ENCODE measurements at places on chromosomes 2 and 18.

DNA sequence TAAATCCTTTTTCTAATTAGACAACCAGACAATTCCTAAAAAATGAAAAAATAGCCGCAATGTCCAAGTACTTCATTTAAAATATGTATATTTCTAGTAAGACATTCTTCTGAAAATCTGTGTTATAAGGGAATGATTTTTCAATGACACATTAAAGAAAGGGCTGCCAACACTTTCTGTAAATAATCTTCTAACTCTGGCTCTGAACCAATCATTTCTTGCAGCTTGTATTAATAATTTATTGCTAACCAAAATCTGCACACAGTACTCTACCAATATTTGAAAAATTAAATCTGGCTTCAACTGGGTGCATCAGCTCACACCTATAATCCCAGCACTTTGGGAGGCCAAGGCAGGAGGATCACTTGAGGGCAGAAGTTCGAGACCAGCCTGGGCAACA is 8.3 kb downstream of the NFU1 start:
- no peak for DNase-seq

GRCh38 chr2:169105476-169105875 is 36.1 kb downstream of the DHRS9 start:
- no peak for DNase-seq

- no peak for DNase-seq
Observed at GRCh38 chr2:118814368-118814767, 33.1 kb downstream of the EN1 start.

- DNase-seq, result no peak
Observed at GRCh38 chr2:26582890-26583289, 58.3 kb downstream of the CIB4 start.

DNA sequence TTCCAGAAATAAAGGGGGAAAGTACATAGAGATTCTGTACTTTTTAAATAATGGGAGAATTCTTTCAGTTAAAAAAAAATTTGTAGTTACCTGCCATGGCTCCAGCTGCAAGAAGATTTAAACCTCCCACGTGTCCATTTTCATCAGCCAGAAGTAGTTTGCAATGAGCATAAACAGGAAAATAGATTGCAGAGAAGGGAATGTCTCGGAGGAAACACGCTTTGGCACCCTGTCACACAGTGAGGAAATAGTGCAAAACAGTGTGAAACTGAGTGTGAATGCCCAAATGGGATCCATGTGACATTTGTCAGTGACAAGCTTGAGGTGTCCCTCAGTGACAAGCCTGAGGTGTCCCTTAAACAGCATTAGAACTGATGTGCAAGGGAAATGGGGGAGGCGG is 102.7 kb downstream of the SLC25A12 start:
- DNase-seq, result no peak

DNA sequence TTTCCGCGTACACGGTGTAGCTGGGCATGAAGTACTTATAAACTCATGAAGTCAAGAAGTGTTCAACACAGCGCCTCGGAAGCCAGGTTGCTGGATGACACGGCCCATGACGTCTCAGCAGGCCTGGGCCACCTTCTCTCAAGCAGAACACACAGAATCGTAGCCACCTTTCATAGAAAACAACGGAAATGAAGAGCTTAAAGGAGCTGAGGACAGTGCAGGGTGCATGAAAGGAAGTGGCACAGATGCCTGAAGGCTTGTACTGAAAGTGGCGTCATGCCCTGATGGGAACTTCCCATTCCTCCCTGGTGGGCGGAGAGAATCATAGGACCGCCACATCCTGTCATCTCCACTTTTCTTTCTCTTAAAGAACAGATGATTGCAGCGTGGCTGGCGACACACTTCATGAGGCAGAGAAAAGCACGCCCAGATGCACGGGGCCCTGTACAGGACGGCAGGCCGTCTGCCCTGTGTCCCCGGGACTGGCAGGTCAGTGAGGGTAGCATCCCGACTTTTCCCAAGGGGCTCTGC is 31.1 kb downstream of the HDAC4 start:
- no peak for DNase-seq

GRCh38 chr2:124213977-124214587 is 189.0 kb downstream of the CNTNAP5 start:
- DNase-seq, result no peak

DNA sequence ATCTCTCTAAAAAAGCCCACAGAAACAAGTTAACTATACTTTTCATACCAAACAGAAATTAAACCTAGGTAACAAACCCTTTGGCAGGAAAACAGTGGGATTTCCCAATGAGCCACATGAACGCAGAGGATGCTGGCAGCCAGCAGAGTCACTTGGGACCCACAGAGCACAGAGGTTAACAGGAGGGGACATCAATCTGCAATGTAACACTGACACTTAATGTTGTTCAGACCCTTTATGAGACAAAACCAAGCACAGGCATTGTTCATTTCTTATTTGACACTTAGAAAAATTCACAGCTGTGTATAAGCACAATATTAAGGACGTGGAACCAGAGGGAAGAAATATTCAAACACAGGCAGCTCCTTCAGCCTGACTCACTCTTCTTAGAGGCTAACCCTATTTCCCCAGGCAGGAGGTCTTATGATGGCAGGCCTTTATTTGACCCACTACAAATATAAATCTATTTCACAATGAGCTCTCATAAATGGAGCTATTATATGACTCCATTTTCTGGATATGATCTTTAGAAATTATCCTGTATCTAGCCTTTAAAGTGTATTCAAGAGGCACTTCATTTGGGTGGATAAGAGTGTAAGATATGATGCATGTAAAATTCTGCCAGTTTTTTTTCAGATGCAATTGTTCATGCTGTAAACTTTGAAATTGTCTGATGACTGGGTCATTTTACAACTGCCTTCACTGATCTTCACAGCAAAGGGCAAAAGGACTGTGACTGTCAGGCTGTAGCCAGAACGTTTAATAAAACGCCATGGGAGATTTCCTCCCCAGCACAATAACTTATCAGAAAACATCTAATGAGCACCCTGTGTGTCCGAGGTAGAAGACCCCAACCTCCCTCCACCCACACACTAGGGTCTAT is 132.8 kb upstream of the SATB2 start:
- no peak for DNase-seq

DNA sequence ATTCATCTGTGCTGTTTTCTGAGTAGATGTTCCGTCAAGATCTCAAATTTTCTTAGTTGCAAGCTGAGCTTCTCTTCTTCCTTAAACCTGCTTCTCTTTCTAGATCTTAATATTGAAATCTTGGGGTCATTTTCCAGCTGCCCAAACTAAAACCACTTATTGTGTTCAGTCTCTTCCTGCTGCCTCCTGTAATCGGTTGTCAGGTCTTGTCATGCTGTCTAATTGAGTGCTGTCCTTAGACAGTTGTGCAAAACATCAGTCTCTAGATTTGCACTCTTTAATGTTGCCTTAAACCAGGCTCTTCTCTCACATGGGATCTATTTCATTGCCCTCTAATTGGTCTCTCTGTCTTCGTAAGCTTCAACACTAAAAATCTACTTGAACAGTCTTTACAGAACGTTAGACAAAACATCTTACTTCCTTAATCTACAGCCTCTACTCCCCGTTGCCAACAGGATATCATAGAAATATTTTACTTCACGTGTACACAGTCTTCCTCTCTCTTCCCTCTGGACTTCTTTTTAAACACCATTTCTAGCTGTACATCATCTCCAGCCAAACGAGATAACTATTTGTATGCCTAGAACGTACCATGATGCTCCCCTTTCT is 34.9 kb downstream of the GPD2 start:
- DNase-seq, result no peak

DNA sequence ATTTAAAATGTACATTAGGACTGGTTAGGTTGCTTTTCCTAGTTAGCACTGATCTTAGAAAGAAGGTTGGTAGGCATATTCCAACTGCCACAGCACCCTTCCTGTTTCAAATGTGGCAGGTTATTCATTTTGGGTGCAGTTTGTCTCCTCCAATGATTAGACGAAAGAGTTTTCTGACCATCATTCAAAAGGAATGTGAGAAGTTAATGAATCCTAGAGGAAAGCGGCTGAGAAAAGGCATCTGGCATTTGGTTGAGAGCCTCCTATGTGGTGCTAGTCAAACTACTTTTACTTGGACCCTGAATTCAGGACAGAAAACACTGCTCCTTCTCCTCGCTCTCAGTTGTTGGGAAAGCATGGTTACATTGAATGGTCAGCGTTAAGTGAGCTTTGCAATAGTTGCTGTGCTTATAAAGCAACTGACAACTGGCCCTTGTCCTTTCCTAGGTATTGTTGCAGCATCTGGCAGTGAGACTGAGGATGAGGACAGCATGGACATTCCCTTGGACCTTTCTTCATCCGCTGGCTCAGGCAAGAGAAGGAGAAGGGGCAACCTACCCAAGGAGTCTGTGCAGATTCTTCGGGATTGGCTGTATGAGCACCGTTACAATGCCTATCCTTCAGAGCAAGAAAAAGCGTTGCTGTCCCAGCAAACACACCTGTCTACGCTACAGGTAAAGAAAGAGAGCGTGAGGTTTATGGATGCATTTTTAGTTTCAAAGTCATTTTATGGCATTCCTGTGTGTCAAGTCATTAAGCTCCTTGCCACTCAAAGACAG is 6.1 kb downstream of the TGIF1 start:
- DNase-seq, result no peak

DNA sequence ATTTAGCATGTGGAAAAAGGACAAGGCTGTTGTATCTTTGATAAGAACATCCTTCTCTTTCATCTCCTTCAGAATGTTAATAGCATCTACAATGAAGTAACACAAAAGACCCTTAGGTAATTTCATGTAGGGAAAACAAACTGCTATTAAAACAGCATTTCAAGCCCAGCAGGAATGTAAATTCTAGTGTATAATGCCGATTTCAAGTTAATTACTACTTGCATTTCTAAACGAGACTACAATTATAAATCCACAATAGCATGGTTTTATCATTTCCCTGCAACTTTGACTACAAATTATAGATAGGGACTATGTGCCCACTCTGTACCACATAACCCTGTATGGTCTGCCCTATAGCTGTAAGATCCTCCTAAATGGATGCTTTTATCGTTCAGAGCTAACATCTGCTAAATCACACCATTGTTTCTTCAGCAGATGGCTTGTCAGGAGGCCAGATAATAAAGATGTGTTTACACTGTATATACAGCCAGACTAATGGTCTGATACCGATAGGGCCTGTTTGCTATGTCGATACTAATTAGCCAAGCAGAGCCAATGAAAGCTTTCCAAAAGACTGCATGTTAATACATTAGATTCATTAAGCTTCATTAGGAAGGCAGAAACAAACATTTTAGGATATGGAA is 51.9 kb downstream of the LRPPRC start:
- no peak for DNase-seq

DNA sequence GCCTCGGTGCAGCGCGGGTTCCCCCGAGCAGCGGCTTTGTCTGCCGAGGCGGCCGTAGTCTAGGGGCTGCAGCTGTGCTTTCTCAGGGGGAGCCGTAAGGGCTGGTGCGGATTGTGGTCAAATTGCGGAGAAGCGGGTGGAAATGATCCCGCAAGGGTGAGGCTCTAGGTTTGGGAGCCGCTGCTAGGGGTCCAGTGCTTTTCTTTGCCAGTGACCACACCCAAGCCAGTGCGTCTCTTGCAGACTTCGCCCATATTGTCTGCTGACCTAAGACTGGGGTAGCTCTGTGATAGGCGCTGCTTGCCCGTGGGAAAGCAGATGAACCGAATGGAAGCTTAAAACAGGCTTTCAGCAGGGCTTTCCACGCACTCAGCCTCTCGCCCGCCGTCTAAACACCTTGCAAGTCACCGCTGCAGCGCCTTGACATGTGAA is 2.1 kb downstream of the DPYSL5 start:
- DNase-seq, result no peak

GRCh38 chr2:98790221-98790620 is 59.3 kb upstream of the MGAT4A start:
- DNase-seq, result no peak

DNA sequence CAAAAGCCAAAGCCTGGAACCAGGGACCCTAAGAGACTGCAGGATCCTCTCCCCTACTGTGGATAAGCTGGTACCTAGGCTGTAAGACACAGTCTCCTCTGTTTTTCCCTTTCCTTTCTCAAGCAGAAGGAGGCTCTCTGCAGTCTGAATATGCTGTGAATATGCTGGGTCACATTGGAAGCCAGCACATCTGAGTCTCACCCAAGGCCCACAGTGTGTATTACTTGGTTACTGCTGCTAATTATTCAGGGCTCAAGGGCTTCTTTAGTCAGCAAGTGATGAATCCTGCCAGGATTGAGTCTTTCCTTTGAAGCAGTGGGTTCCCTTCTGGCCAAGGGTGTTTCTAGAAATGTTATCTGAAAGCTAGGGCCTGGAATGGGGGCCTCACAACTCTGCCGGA is 60.7 kb downstream of the CCDC85A start:
- DNase-seq, result no peak

DNA sequence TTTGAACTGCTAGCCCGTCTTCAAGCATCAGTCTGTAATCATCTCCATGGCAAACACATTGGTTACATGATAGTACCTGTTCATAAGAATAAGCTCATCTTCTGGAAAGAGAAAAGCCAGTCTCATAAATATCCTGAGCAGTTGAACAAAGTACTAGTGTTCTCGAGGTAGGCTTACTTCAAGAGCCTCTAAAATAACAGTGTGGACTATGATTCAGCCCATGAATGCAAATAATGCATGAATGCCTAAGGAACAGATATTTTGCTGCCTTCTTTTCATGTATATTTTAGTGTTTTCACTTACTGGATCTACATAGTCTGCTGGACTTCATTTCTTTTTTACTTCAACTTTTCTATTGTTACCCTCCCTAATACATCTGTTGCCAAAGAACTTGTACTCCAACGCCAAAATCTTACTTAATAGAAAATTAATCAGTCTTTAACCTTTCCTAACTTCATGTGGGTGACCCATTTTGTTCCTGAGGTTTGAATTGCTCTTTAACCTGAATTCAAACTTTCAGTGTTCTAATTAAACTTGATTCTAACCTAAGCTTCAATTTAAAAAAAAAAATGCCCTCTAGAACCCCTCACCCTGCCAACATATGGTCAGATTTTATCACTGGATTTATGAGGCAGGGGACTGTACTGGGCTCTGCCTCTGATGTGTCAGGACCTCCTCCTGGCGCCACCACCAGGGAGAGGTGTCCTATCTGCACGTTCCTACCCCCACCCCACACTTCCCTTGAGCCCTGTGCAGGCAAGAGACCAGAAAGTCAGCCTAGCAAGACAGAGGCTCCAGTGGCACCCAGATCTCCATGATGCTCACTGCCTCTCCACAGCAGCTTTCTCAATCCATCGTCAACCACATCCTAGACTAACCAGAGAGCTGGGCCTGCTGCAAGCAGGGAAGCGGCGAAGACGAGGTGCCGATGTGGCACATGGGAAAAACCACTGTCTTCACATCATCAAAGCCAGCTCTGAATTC is 264.7 kb upstream of the ID2 start:
- no peak for DNase-seq

GRCh38 chr2:139033300-139033699 is 253.1 kb upstream of the NXPH2 start:
- DNase-seq, result no peak

All from stimulated activated CD8-positive, alpha-beta memory T cell treated with anti-CD3 and anti-CD28 coated beads, Interleukin-15, amount 100 ng/mL, for 24 hours (primary cell).